ENCODE measurements at places on chromosomes 6 and 20.

- DNase-seq, result no peak
These were observed 139.0 kb downstream of the SOBP start for GRCh38 chr6:107628878-107629277.

DNA sequence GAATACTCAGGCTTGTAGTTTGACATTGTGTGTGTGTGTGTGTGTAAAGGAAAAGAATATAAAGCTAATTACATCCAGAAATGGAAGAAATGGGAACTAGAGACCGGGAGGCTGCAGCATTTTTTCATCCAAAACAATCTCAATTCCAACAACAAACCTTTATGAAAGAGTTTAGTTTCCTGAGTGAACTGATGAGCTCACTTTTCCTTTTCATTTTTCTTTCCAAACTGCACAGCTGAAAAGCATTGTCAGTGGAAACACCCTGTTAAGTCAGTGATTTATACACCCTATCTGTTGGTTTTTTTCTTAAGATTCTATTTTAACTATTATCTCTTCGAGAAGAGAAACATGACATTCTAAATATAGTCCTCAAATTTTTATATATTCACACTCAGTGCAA is 130.9 kb downstream of the RFPL4B start:
- no peak for DNase-seq

DNA sequence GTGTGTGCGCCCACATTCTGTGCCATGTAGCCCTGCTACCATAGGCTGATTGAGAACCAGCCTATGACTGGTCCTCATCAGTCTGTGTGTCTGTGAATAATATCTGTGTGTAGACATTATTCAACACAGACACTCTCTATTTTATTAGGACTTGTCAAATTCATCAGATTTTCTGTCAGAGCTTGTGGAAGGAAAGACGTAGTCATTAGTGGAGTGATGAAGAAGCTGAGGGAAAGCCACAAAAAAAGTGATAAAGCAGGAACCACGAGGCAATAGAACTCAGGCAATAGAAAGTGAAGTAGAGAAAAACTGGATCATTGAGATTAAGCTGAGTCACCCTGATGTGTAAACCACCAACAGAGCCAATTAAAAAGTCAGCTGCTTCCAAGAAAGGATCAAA is 122.2 kb upstream of the MARCKS start:
- no peak for DNase-seq

GRCh38 chr6:34414999-34415858 is 10.6 kb downstream of the RPS10 start:
- DNase-seq, result peak; percentile 36

DNA sequence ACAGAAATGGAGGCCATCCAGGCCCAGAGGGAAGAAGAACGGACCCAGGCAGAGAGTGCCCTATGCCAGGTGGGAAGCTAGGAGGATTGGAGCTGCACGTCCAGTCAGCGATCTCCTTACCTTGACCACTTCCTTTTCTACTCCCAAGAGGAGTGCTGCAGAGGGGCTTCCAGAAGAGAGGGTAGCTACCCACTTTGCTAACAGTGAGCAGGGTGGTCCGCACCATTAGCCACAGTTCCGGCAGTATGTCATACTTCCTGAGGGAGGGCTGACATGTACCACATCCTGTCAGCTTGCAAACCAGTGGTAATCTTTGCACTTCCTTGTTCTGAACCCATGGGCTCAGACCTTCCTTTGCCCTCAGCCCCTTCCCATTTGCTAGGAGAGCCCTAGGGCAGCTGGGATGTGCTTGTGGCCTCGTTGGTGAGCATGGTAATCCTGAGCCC is 35.4 kb downstream of the CEP250 start:
- no peak for DNase-seq

DNA sequence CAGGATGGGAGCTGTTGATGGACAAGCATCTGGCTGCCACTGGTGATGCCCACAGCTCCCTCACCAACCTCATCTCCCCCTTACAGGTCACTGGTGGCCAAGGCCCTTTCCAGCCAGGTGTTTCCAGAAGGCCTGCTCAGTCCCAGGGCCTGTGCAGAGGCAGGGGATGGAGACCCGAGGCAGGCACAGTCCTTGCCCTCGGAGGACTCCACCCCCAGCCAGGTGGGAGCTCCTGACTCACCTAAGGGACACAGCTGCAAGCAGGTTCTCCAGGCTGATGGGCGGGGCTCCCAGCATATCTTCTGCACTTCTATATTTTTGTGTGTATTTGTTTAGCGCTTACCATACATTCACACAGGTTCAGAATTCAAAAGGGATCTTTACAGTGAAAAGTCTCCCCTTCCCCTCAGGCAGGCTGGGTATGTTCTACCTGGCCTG is 17.4 kb downstream of the PRPH2 start:
- no peak for DNase-seq

Data from left kidney (tissue), 8 donors.